ENCODE measurements at places on chromosomes 13 and 19.

DNA sequence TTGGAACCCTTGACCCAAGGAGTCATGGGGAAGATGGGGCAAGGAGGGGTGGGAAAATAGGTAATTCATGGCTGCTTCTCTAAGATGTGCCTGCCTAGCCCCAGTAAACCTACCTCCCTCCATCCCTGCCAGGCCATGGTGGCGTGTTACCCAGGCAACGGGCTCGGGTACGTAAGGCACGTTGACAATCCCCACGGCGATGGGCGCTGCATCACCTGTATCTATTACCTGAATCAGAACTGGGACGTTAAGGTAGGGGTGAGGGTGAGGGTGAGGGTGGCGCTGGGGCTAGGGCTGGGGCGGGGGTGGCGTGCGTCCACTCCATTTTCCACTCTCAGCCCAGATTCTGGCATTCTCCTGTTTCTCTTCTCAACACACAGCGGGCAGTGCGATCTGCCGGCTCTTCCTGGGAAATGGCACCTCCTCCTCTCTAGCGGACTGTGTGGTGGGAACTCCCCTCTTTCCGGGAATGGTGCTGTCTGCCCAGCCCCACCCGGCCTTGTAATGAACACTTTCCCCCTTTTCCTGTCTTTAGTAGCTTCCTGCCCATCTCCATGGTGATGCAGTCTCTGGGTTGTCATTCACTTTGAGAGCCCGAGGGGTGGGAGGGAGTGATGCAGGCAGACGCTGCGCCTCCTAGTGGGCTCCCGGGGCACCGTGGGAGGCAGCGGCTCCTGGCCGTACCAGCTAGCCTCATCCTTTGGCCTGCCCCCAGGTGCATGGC is 7.6 kb downstream of the EGLN2 start:
- peak; percentile 87 for DNase-seq

DNA sequence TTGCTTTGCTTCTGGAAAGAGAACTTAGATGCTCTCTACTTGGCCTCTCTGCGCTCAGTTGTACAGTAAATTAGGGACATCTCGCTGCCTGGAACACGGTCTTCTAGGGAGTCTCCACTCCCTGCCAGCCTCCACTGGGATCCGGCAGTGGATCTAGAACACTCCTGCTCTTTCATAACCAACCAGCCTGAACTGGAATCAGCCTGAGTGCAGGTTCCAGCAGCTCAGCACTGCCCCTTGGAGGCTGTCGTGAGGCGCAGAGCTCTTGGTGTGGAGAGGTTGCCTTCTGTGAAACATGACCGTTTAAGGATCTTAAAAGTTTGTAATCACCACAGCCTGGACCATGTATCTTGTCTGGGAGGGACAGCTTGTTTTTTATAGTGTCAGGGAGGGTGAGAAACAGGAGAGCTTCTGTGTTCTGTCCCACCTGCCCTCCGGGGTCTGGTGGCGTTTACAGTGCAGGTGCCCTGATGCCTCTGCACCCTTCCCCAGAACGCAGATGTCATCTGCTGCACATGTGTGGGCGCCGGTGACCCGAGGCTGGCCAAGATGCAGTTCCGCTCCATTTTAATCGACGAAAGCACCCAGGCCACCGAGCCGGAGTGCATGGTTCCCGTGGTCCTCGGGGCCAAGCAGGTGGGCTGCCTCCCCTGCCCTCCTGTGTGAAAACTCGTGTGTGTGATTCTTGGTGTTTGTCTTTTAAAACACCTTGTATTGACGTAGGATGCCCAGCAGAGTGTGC is 24.8 kb downstream of the UPF1 start:
- no peak for DNase-seq

GRCh38 chr13:40060296-40061007 is 405.0 kb downstream of the COG6 start:
- DNase-seq, result no peak

DNA sequence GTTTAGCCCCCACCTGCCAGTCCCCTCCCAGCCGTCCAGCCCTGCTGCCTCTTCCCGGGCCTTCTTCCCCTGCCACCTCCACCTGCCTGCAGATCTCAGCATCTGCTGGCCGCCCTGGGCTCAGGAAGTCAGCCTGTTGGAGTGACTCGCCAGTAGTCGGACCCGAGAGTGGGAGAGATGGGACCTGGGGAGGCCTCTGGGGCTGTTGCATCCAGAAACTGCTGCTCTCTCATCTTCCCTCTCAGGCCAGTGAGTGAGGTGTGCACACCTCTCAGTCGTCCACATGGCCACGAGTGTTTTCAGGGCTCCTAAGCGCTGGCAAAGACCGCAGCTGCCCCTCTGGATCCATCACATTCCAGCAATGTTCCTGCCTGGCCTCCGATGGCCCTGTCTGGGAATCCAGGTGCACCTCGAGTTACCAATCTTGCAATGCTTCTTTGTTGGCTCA is 151.8 kb upstream of the SOX1 start:
- DNase-seq, result no peak

- no peak for DNase-seq
Observed at GRCh38 chr19:1720237-1720636, 33.1 kb upstream of the ONECUT3 start.

- DNase-seq, result no peak
Observed at GRCh38 chr13:43269037-43269481, 245.7 kb downstream of the DNAJC15 start.

GRCh38 chr13:69935043-69935442 is 172.6 kb upstream of the ATXN8OS start:
- DNase-seq, result no peak

DNA sequence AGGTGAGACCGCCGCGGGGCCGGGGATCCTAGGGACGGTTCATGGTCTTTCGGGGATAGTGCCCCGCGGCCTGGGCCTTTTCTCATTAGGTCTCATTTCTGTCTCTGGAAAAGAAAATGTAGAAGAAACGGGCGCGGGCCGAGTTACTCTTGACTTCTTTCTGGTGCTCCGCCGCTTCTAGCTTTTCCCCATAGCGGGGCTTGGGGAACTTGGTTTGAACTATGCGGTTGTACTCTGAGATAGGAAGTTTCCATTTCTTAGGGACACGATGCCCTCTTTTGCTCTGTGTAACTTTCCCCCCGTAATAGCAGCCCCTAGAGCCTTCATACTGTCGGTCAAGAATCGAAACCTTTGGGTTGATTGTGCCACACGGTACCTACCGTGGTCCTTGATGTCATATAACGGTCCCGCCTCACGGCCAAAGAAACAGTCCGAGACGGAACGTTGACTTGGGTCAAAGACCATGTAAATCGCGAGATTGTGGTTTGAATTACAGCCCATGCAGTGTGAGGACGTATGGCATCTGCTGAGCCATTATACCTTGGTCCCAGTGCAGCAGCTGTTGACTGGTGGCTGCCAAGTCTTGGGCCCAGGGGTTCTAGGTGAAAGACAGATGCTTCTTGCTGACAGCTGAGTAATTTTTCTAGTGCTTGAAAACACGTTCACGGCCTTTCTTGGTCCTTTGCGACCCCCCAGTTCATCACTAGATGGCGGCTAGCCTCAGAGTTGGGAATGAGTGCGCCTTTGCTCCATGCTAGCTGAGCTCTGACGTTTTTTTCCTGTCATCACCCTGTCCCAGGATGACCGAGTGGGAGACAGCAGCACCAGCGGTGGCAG is 487 bp downstream of the RPS5 start:
- no peak for DNase-seq

GRCh38 chr19:11451327-11451870 is 16.0 kb downstream of the PRKCSH start:
- DNase-seq, result no peak

GRCh38 chr13:27954406-27954851 is 14.7 kb downstream of the CDX2 start:
- no peak for DNase-seq

DNA sequence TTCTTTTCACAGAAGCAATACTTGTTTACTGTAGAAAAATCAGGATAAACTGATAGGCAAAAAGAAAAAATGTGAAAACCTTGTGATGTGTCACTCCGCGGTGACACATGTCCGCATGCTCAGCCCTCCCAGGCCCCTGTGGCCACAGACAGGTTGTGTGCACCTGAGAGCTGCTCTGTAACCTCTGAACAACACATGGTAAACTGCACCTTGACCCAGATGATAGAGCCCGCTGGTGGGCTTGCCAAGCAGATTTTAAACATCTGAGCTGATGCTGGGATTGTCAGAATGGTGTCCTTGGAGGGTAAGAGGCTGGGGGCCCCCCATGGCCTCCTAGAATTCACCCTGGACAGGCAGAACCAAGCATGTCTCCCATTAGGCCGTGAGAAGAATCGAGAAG is 33.8 kb downstream of the DHRS12 start:
- no peak for DNase-seq

DNA sequence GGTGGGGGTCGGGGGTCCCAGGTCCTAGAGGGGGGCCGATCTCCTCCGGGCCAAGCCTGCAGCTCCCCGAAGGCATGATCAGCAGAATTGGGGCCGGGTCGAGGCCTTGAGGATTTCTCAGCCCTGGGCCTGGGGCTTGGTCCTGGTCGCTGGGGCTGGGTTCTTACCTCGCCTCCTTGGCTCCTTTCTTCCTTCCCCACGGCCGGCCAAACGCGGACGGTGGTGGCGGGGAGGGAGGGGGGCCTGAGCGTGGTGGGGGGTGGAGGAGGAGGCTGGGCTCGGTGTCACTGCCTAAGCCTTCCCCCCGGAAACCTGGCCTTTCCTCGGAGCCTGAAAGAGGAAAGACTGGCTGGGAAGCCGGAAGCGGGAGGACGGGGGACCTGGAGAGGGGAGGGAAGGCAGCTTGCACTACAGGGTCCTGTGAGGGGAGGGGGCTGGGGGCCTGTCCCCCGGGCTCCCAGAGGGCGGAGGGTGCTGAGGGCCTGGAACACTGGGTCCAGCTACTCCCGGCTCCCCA is at the start of gene ZNF579:
TSS of gene ZNF579 (minus strand) at position 221 of the 517 bp plus-strand sequence. CDS start 1,209 bp downstream, outside the sequence.
- peak; percentile 63 for DNase-seq

GRCh38 chr19:54096617-54097106 is 3.9 kb downstream of the OSCAR start:
- DNase-seq, result no peak

All from NCI-H187 treated with DMSO at 0.1 percent for 48 hours (cell line).